ENCODE measurements at places on chromosomes 11 and 22.

DNA sequence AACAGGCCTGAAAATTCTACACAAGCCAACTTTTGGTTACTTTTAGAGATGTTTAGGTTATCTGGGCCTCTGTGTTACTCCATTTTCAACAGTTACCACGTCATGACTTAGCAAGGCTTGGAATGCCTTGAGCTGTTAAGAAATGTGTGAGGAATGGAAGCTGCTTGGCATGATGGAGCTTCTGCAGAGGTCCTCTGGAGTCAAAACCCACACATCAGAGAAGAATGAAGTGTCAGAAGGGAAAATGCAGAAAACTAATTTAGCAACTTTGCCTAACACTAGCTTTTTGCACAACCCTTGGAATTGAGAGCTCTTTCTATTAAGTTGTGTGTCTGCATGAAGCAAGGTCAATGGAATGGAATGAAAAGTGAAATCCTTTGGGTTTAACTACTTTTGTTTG is 27.4 kb downstream of the FAT3 start:
- DNase-seq: peak; percentile 60

- no peak for DNase-seq
Observed at GRCh38 chr22:45499746-45500145, 2.9 kb upstream of the FBLN1 start.

DNA sequence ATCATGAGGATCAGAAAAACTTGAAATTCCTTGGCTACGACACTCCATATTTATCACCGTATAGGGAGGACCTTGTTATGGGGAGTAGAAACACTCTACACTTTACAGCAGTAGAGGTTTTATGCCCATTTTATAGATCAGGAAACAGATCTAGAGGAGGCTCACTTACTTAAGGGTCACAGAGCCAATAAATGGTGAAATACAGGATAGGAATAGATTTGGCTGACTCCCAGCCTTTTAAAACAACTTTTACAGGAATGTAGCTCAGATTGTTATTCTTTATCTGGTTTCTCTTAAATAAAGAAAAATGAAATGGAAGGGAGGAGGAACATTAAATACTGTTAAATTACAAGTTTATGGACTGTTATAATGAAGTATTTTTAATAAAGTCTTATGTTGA is 14.8 kb downstream of the FBXO7 start:
- DNase-seq: no peak

- DNase-seq: no peak
Observed at GRCh38 chr22:40997520-40997919, 46.3 kb downstream of the RBX1 start.
